Astrocyte of the hippocampus (primary cell): ENCODE measurements at places on chromosomes 12 and 14.

- DNase-seq: no peak
Measured at GRCh38 chr12:47757364-47757839, 1.3 kb downstream of the RAPGEF3 start.

DNA sequence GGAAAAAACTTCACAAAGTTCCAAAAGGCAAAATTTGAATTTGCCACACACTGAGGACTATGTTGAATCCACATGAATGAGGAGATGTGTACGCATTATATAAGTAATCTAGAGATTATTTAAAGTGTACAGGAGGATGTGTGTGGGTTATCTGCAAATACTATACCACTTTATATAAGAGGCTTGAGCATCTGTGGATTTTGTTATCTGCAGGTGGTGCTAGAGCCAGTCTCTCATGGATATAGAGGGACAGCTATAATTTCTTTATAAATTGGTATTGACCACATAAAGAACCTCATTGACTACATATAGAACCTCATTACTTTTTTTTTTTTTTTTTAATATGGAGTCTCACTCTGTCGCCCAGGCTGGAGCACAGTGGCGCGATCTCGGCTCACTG, 32.2 kb upstream of the RXYLT1 start:
- no peak for DNase-seq

- no peak for DNase-seq
Measured at GRCh38 chr12:111011999-111012600, 91.7 kb upstream of the MYL2 start.

DNA sequence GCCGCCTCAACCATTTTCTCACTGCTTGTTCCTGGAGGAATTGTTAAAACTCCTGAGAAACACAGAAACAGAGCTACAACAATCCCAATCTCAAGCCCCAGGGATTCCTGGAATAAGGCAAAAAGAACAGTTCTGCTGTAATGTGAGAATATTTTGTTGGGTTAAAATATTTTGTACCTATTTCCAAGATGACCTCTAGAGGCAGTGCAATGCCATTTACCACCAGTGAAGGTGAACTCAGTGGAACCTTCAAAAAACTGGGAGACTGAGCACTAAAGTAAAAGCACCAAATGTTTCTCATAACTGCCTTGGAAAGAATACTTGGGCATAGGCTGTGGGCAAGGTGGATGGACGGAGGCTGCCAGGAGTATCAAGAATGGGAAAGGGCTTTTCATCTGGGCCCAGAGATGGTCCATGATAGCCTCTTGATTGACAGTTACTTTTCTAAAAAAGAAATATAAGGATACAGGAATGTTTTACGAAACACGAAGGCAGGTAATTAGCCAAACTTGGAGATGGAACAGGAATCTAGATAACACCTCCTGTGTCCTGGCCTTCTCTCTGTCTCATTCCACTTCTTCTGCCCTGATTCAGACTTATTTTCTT, 334.0 kb upstream of the FLRT2 start:
- peak; percentile 8 for DNase-seq

- no peak for DNase-seq
Measured at GRCh38 chr12:43288671-43289425, 263.2 kb downstream of the ADAMTS20 start.

DNA sequence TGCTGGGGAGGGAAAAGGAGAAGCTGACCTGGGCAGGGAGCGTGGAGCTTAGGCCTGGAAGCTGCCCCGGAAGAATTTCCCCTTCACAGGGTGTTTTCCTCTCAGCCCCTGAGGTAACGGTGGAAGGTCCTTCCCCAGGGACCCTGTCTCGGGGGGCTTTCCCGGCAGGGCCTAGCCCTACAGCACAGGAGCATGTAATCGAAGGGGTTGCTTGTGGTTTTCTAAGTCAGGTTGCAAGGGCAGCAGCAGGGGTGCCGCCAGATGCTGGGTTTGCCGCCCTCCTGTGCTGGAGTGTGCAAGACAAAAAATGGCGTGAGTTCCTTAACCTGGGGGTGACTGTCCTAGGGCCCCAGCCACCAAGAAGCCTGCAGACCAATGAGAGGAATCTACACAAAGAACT, 1.6 kb upstream of the KRT74 start:
- no peak for DNase-seq

DNA sequence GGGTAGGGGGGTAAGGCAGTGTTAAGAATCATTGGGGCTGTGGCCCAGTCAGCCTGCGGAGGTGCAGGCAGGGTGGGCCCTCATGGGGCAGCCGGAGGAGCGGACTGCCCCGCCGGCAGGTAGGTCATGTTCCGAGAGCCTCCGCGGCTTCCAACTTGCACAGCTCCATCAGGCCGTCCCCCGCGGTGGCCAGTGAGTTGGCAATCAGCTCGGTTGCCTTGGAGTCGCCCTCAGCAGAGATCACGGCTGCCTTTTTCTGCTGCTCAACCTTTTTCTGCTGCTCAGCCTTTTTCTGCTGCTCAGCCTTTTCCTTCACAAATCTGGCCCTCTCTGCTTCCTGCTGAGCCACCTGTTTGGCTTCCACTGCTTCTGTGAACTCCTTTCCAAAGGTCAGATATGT, 41.1 kb upstream of the CSRNP2 start:
- DNase-seq: no peak

GRCh38 chr12:673849-674248, 10.6 kb upstream of the NINJ2 start:
- DNase-seq: no peak

- peak; percentile 99 for DNase-seq
Measured at GRCh38 chr14:100375963-100376735, 53.0 kb downstream of the SLC25A47 start.

DNA sequence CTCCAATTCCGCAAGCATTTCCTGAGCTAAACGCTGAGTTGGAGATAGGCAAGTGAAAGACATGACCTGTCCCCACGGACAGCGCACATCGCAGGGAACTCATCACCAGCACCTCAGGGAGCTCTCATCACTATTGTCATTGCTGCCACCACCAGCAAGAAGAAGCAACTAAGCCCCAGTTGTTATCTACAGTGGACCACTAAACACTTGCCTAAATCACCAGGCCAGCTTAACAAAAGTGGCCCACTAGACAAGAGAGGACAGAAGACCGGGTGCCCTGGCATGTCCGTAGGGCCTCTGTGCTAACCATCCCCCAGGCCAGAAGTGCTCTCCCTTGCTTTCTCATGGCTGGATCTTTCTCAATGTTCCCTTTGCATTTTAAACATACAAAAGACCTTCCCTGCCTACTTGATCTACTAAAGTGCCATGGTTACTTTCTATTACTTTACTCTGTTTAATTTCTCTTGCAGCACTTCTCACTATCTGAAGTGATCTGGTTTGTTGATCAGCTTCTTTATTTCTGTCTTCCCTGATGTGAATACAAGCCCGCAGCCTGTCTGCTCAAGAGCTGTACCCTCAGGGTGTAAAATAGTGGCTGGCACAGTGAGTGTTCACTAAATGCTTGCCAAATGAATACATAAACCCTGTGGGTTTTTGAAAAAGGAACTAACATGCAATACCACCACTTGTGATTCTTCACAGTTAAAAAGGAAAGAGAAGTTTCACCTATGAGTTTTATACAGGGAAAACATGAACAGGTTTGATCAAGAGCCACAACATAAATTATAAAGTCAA, 60.9 kb upstream of the RFLNA start:
- peak; percentile 75 for DNase-seq

DNA sequence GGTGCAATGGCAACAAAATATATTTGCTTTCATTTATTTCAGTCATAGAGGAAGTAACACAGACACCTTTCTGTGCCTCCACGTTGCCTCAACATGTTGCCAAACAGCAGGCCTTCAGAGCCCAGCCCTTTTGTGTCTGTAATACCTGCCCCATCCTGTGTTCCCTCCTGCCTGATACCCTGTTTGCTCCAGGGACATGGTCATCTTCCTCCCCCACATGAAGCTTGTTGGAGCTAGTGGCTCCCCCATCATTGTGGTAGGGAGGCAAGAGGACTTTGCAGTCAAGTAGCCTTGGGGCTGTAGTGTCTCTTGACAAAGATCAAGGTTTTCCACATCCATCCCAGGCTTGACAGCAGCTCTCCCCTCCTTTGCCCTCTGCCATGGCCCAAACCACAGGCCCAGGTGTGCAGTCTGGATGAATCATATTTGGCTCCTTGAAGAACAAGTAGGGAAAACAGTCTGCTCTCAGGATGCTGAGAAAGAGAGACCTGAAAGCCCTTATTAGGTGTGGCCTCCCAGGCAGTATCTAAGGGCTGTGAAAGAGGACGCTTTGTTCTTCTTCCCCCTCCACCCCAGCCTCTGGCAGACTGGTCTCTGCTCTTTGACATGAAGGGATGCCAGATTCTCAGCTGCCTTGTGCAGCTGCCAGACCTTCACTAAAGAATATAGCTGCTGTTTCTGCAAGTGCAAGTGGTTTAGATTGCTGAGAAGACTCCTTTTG, 329.0 kb downstream of the C12orf75 start:
- DNase-seq: peak; percentile 35

DNA sequence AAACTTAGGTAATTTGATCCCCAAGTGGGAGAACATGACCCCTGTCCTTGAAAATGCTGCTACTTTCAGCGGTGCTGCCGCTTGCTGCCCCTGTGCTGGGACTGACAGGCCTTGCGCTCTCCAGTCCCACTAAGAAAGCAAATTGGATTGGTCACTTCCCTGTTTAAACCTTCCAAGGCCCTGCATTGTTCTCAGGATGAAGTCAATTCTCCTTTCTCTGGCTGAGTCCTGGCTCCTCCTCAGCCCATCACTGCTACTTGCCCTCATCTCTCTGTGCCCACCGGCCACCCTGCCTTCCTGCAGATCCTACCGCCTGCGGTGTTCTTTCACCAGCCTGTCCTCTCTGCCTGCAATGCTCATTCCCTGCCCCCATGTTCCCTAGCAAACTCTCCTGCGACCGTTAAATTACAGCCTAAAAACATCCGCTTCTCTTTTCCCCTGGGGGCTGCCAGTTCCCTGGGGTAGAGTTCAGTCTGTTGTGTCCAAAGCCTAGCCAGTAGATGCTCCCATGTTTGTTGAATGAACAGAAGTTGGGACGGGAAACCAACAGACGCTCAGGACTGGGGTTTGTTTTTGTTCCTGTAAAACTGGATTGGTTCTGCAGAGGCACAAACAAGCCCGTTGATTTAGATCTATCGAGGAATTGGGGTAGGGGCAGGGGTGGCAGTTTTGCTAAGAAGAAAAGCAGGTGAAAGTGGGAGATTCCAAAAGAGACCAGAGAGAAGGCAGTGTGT, 127.3 kb upstream of the HIF1A start:
- DNase-seq: no peak

DNA sequence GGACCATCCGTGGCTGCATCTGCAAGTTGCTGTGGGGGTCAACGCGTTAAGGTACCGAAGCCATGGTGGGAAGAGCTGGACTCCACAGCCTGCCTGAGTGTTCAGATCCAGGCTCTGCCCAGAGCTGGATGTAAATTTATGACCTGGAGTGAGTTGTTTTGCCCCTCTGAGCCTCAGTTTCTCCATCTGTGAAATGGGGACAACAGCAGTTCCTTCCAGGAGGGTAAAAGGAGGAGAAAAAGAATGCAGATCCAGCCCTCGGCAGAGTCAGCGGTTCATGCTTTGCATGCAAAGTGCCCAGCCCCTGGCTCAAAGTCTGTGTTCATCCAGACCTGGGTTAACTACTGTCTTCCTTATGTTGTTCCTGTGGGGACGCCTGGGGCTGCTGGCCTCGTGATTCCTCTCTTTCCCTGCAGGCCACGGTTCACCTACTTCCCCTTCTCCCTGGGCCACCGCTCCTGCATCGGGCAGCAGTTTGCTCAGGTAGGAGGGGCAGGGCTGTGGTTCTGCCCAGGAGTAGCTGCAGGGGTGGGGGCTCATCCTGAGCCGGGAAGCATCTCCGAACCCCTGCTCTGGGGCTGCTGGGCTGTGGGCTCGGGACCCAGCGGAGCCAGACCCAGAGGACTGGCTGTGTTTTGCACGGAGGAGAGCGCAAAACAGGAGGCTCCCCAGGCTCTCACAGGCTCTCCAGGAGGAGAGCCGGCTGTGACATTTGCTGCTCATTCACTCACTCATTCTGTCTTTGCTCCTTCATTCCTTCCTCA, 41.9 kb downstream of the CYP46A1 start:
- no peak for DNase-seq

- peak; percentile 43 for DNase-seq
Measured at GRCh38 chr14:78974691-78975090, 804.5 kb downstream of the NRXN3 start.

DNA sequence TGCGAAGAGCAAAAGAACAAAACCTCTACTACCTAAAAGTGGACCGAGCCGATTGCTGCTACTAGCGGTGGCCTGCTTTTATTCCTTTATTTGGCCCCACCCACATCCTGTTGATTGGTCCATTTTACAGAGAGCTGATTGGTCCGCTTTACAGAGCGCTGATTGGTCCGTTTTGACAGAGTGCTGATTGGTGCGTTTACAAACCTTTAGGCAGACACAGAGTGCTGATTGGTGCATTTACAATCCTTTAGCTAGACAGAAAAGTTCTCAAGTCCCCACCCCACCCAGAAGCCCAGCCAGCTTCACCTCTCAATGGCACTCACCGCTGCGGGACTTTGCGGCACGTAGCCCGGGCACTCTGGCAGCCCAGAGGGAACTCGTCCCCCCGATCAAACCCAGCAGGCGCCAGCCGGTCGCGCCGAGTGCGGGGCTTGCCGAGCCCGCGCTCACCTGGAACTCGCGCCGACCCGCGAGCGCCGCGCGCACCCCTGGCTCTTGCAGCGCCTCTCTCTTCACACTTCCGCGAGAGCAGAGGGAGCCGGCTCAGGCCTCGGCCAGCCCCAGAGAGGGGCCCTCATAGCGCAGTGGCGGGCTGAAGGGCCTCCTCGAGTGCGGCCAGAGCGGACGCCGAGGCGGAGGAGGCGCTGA, 8.7 kb upstream of the FGD4 start:
- peak; percentile 45 for DNase-seq

- no peak for DNase-seq
Measured at GRCh38 chr12:12166751-12167150, 96.0 kb downstream of the BCL2L14 start.

DNA sequence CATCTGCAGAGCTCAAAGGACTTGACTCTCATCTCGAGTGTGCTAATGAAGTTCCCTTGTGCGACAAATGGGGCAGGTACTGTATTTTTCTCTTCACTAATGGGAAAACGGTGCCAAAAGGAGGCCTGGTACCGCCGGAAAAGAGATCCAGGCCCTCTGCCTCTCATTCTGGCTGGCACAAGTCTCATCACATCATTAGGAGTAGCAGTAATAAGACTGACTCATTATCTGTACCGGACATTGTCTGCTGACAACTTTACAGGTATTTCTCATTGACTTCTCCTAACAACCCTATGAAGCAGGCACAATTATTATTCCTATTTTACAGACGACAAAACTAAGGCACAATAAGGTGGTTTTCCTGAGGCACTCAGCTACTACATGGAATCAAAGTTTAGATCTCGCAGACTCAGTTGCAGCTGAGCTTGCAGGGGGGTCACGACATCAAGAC, 668 bp downstream of the APPL2 start:
- DNase-seq: peak; percentile 51

- DNase-seq: no peak
Measured at GRCh38 chr14:52220924-52221811, 46.3 kb upstream of the PTGDR start.

DNA sequence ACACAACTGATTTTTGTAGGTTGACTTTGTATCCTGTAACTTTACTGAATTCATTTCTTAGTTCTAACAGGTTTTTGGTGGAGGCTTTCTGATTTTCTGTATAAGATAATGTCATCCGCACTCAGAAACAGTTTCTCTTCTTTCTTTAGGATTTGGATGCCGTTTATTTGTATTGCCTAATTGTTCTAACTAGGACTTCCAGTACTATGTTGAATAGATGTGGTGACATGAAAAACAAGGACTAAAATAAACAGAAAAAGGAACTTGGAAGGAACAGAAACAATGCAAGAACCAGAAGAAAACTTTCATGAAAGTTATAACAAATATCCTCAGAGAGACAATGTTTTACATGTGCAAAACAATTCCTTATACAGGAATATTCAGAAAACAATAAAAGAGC, 100.3 kb downstream of the GTF2A1 start:
- DNase-seq: no peak
